ENCODE measurements at places on chromosomes 1 and 21.

- DNase-seq, result peak; percentile 51
Measured at GRCh38 chr1:25031966-25032667, 102.0 kb upstream of the RUNX3 start.

GRCh38 chr1:179954493-179955286, at the start of gene CEP350:
Gene CEP350, plus strand, starts transcription at chr1:179954810. Its CDS starts 31,372 bp downstream, at chr1:179986182.
- DNase-seq, result peak; percentile 99

DNA sequence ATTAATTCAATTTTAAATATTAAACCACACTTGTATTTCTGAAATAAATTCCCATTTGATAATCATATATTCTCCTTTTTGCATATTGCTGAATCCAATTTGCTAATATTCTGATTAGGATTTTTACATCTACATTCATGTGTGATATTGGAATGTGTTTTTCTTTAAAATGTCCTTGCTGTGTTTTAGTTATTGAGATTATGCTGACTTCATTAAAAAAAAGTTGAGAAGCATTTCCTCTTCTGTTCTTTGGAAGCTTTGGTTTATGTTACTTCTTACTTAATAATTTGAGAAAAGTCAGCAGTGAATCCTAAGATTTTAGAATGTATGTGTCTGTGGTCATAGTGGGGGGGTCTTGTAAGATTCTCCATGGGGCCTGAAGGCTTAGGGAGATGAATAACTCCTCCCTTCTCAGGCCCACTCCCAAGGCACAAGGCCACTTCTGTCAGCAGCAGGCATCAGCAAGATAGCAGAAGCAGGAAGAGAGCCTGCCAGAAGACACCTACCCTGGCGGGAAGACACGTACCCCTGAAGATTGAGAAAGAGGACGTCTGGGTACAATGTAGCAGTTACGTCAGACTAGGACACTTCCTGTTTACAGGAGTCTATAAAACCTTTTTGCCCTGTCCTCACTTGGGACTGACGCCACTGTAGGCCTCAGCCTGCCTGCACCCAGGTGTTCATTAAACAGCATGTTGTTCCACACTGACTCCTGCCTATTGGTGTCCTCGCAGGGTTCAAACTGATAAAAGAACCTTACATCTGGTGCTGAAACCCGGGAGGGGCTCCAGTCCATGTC, 56.9 kb downstream of the ODF2L start:
- DNase-seq, result no peak

- no peak for DNase-seq
Measured at GRCh38 chr1:228373681-228374571, 32.7 kb downstream of the TRIM11 start.

GRCh38 chr1:219782311-219782710, 146.0 kb downstream of the SLC30A10 start:
- DNase-seq, result no peak

GRCh38 chr1:228009828-228010775, 3.3 kb downstream of the WNT3A start:
- no peak for DNase-seq

DNA sequence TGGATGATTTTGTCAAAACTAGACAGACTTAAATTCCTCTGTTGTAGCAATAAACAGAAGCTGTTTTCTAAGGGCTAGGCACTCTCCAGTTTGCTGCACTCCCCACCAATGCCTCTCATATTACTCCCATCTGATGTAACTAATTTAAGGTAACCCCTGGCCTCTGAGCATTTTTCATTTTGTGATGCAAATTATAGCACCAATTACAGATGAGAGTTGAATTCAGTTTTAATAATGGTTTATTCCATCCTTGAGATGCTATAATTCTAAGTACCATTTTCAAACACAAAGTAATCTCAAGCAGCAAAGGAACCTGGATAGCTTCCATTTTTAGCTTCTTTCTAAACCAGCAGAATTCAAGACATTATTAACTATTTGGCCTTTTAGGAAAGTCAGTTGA, 280.4 kb upstream of the DAB1 start:
- no peak for DNase-seq

GRCh38 chr1:6092211-6092610, 46.5 kb downstream of the KCNAB2 start:
- DNase-seq, result no peak

DNA sequence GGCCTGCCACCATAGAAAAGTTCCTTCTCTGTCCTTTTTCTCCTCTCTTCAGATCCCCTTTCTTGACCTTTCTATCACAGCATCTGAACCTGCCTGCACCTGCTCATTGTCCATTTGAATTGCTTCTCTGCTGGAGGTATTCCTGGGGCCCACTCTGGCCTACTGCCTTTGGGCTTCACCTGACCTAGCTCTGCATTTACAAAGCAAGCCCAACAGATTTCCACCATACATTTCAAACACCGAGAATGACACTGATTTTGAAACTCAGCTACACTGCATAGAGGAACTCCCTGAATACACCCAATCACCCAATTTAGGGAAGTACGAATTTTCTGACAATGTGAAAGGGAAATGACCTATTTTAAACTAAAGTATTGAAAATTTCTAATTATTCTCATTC, 284.5 kb upstream of the USP25 start:
- no peak for DNase-seq

DNA sequence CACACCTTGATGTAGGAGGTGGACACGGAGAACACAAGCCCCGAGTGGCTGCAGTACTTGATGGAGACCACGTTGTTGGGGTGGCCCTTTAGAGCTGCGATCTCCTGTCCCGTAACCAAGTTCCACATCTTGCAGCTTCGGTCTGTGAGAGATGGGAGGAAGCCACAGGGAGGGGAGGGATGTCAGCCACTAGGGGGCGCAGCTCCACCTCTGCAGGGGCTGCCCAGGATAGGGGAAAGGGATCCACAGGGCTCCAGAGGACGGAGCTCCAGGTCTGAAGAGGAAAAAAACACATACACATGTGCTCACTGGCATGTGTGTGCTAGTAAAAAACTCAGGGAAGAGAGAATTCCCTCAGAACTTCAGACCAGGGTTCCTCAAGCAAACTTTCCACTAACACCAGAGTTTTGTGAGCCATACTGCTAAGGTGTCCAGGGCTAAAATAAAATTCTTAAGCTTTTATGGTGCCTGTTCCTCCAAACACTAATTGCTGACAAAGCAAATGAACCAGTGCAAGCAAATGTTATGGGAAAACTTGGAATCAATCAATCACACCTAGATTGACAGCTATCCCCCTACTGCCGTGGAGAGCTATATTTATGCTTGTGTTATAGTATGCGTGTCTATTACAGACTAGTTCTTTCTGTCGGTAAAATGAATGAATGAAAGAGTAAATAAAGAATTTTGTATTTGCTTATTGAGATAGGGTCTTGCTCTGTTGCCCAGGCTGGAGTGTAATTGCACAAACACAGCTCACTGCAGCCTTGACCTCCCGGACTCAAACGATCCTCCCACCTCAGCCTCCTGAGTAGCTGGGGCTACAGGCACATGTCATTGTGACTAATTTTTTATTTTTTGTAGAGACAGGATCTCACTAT, 43.7 kb downstream of the KIF21B start:
- no peak for DNase-seq

Measured in muscle of arm (tissue), 14 donors.